ENCODE measurements at places on chromosomes 2 and 18. TPM values are rescaled to one million over a fixed set of nuclear protein-coding genes. Genes with fewer than 3 reads are reported as not detected.

MC4R gene
- not detected for total RNA-seq

INHBB gene
- not detected for total RNA-seq

SGPP2 gene
- 5.6 TPM for total RNA-seq

PTPRN gene
- total RNA-seq, result 0.04 TPM

KCNG3 gene
- 0.13 TPM for total RNA-seq

DUSP2 gene
- total RNA-seq, result 298 TPM

NT5C1B gene
- total RNA-seq, result not detected

MOCOS gene
- total RNA-seq, result 0.19 TPM

UPP2 gene
- total RNA-seq, result not detected

DSG4 gene
- not detected for total RNA-seq

ZSWIM2 gene
- total RNA-seq, result not detected

ITPRIPL1 gene
- total RNA-seq, result 60.7 TPM

FBXO41 gene
- 39.5 TPM for total RNA-seq

DSG1 gene
- total RNA-seq, result not detected

IL18R1 gene
- total RNA-seq, result 25.8 TPM

PLA2R1 gene
- total RNA-seq, result not detected

TWIST2 gene
- total RNA-seq, result not detected

SERPINB12 gene
- not detected for total RNA-seq

CPO gene
- not detected for total RNA-seq

ANKRD62 gene
- total RNA-seq, result not detected

ZNF892 gene
- total RNA-seq, result 3.4 TPM

ACADL gene
- not detected for total RNA-seq

KLHL30 gene
- not detected for total RNA-seq

HMSD gene
- 6.9 TPM for total RNA-seq

TRIM43 gene
- not detected for total RNA-seq

TBR1 gene
- not detected for total RNA-seq

UGT1A3 gene
- total RNA-seq, result not detected

Data from activated CD8-positive, alpha-beta memory T cell treated with anti-CD3 and anti-CD28 coated beads for 36 hours (primary cell).